ENCODE measurements at places on chromosomes 12 and 14.

- DNase-seq: no peak
Observed at GRCh38 chr14:71675900-71676287, 256.3 kb upstream of the RGS6 start.

GRCh38 chr12:89382328-89382727 is 30.0 kb upstream of the DUSP6 start:
- DNase-seq: no peak

- DNase-seq: no peak
Observed at GRCh38 chr12:123767613-123768012, 5.5 kb downstream of the DNAH10 start.

DNA sequence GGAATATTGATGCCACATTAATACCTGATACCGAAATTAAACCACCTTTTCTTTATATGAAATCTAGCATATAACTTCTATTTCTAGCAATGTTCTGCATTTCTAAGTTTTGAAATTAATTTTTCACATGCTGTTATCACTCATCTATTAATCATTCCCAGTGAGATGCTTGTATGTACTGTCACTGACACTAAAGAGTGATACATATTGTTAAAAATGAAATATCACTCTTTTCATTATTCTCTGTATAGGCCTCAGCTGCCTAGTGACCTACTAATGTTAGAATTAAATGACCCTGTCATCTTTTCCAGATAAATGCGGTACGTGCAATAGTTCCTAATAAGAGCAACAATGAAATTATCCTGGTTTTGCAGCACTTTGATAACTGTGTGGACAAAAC is 49.7 kb upstream of the KCNH3 start:
- no peak for DNase-seq
